Stimulated activated CD4-positive, alpha-beta T cell treated with anti-CD3 and anti-CD28 coated beads, TNF-alpha, amount 100 ng/mL, for 48 hours (primary cell): ENCODE measurements at places on chromosomes 12 and 14.

DNA sequence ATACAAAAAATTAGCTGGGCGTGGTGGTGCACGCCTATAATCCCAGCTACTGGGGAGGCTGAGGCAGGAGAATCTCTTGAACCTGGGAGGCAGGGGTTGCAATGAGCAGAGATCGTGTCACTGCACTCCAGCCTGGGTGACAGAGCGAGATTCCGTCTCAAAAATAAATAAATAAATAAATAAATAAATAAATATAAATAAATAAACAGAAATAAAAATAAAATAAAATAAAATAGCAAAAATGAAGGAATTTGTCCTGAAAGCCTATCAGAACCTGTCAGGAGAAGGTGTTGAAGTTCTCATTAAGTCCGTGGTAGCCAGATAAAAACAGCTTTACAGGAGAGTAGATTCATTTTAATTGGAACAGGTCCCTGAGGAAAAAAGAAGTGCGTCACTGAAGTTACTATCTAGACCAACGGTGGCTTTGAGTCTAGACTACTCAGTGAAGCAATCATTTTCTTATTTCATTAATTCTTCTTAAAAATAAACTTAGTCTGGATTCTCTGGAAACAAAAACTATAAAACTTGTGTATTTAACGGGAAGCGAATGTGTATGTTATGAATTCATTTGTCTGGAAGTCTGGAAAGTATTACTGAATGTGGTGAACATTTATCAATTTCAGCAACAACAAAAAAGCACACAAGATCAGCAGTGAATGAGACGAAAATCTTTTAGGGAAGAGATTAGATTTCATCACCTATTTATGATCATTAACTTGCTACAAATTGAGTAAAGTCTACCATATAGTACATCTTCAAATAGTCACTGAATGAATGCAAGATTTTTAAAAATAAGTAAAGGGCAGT, 248.5 kb upstream of the PDE3A start:
- no peak for DNase-seq

DNA sequence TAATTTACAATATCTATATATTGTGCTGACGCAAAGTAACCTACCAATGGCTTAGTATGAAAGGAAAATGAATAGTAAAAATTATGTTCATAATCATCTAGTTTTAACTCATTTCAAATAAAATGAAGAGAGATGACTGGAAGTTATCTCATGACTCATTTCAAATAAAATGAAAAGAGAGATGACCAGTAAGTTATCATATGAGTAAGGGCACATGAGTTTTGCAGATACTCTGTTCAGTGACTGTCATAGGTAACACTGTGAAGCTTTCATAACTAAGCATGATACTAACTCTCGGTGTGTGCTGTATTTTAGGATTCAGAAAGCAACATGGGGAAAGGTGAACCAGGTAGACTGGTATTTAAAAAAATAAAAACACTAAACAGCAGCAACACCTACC, 364.5 kb upstream of the DIO2 start:
- DNase-seq: no peak

- no peak for DNase-seq
Measured at GRCh38 chr14:61480704-61481285, 159.4 kb downstream of the PRKCH start.

DNA sequence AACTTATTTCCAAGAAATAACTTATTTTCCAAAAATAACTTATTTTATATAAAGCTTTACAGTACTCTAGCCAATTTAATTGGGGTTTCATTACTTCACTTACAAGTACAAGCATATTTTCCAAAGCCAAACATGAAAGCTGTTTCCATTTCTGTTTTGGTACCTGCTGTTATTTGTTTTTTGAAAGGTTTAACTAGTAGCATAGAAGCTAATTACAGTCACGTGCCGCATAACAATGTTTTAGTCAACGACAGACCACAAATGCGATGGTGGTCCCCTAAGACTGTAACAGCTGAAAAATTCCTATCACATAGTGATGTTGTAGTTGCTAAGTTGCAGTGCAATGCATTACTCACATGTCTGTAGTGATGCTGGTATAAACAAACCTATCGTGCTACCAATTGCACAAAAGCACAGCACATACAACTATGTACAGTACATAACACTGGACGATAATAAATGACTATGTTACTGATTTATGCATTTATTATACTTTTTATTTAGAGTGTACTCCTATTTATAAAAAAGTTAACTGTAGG, 21.7 kb downstream of the PTPN21 start:
- no peak for DNase-seq

DNA sequence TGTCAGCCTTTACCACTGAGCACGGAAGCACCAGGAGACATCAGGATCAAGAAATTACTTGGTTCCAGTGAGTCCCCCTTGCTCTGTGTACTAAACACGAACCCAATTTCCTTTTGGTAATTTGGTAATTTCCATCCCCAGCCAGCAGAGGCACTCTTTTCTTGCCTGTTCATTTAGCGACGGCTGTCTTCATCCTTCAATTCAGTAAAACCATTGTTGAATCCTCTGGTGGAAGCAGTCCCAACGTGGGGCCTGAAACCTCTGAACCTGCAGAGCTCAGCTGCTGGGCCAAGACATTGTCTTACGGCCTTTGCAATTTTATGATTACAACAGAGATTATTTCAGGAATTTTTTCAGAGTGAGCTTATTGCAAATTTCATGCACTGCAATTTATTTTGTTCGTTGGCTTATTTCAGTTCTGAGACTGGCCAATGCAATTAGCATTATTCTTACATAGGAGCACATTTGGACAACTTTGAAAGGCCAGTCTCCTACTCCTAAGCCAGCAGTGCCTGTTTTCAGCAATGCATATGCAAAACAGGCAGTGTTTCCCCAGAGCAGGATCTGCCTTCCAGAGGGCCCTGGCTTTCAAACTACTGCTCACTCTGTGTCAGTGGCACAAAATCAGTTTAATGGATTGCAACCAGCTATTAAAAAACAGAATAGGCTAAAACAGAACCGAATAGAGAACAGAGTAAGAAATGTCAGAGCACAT, 372.9 kb upstream of the TMEM132C start:
- no peak for DNase-seq

DNA sequence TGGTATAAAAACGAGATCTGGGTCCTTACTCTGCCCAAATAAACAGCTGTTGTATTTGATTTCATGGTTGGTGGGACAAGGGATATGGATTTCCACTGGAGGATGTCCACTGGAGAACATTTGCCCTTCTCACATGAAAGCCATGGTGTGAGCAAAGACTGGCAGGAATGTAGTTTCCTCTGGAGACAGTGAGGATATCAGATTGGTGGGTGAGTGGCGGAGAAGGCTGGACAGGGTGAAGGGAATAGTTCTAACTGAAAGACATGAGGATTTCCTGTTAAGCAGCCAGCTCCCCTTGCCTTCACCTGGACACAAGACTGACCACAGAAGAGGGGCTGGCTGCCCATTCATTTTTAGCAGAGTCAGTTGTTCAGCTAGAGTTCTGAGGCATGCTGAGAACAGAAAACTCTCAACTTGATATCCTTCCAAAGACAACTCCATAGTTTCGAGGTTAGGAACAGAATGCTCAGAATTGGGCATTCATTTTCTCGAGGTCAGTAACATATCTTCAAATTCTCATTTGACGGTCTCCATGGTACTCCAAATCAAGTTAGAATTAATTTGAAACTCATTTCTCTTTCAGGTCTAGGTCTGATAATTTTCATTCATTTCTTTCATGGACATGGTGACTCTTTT, 365.7 kb downstream of the LRIG3 start:
- no peak for DNase-seq

- no peak for DNase-seq
Measured at GRCh38 chr12:50100561-50100960, 3.2 kb upstream of the GPD1 start.

GRCh38 chr14:97217111-97217885, 420.1 kb downstream of the VRK1 start:
- DNase-seq: no peak

DNA sequence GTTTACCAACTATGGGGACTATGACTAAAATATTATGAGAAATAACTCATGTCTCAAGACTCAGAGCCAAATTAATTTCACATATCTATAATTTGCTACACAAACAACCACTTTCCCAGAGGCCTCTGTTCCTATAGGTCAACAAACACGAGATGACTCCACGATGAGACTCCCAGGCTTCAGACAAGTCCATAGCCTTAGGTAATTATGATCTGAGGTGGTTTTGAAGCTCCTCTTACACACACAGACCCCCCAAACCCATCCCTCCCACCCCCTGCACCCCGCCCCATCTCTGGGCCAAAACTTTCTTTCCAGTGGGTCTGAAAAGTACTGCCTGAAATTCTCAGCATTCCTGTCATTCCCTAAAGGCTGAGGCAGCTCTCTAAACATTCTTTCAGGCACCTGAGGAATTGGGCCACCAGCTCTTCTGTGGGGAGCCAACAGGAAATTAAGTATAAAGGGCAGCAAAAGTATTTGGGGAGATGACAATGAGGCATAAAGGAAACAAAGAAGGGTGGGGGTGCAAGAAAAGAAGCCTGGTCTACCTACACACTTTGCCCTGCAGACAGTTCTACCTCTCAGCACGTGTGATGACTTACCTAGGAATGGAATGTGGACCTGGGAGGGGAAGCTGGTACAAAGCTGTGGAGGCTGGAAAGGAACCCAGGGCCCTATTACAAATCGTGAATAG, 143.6 kb downstream of the PAWR start:
- DNase-seq: no peak

- DNase-seq: no peak
Measured at GRCh38 chr12:31887109-31887811, 72.0 kb upstream of the RESF1 start.

DNA sequence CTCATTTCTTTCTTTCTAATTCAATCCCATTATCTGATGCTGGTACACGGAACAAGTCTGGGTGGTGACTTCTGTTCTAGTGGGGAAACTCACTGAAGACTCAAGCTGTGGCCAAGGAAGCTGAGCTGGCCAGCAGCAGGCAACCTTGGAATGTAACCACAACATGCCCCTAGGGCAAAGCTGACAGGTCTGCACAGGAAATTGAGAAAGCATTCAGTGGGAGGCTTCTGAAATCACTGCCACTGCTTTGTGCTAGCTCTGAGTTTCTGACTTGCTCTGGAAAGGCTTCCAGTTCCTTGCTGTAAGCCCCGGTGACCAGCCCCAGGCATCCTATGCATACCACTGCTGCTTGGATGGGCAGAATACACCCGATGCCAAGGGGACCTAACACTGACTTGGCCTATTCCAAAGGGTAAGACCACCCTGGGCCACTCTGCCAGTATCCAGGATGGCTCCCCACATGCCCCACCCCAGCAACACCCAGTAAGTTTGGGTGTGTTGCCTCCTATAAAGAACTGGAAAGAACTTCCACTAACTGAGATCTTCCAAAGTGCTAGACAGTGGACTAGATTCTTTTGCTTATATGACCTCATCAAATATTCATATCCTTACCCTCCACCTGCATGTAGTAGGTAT, 84.5 kb upstream of the CDKN3 start:
- DNase-seq: no peak

- no peak for DNase-seq
Measured at GRCh38 chr14:35222324-35222723, 69.9 kb upstream of the PSMA6 start.

GRCh38 chr14:92519246-92520101, 5.9 kb downstream of the RIN3 start:
- no peak for DNase-seq

- no peak for DNase-seq
Measured at GRCh38 chr12:114696443-114697242, 12.7 kb upstream of the TBX3 start.

GRCh38 chr12:111211910-111212757, 156.8 kb downstream of the PHETA1 start:
- DNase-seq: no peak

GRCh38 chr12:503111-503761, 43.5 kb downstream of the B4GALNT3 start:
- DNase-seq: no peak

- DNase-seq: no peak
Measured at GRCh38 chr12:101051151-101051550, 158.9 kb downstream of the SLC5A8 start.

DNA sequence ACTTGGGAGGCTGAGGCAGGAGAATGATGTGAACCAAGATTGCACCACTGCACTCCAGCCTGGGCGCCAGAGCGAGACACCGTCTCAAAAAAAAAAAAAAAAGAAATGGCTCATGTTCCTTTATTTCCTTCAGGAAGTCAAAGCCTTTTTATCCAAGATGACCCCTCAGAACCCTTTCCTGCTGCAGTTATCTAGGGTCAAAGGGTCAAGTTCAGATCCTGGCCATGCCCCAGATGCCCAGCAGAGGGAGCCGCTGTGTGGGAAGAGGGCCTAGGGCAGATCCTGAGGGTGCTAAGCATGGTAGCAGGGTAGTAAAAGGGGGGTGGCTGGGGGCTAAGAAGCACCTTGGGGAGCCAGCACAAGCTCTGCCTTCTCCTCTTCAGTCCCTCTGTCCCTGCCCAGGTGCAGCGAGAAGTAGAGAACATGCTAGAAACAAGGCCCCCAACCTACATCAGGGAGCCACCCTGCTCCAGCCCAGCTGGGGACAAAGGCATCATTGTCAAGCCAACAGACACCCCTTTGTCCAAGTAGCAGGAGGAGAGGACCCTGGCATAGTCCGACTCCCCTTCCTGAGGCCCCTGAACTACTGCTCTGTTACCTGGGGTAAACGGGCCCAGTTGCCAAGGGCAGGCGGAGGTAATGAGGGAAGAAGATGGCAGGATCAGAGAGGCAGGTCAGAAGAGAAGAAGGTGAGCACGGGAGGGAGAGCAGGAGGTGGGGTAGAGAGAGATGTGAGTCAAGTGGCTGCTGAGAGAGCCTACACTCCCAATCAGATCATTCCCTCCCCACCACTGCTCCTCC, 6.5 kb downstream of the NFE2 start:
- DNase-seq: peak; percentile 27

GRCh38 chr14:43005807-43006206, 1399.1 kb downstream of the LRFN5 start:
- DNase-seq: no peak
